Ureter (tissue), 1 donor: ENCODE measurements at places on chromosomes 16 and 17. TPM values are rescaled to one million over a fixed set of nuclear protein-coding genes. Genes with fewer than 3 reads are reported as not detected.

HSPB9 gene
- total RNA-seq: not detected

MEIOC gene
- total RNA-seq: not detected

- no peak for DNase-seq
Observed at GRCh38 chr17:31778523-31778922, 80.5 kb downstream of the COPRS start.

DNA sequence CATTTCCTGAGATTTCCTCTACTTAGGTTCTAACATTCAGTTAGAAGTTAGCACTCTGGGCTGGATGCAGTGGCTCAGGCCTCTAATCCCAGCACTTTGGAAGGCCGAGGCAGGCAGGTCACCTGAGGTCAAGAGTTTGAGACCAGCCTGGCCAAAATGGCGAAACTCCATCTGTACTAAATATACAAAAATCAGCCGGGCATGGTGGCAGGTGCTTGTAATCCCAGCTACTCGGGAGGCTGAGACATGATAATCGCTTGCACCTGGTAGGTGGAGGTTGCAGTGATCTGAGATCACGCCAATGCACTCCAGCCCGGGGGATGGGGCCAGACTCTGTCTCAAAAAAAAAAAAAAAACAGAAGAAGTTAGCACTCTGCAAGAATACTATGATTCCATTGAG, 1430.9 kb downstream of the CDH11 start:
- no peak for DNase-seq

GRCh38 chr16:80407265-80407987, 133.4 kb upstream of the DYNLRB2 start:
- no peak for DNase-seq

GRCh38 chr16:8585857-8586256, 4.5 kb downstream of the TMEM114 start:
- DNase-seq: no peak

DNA sequence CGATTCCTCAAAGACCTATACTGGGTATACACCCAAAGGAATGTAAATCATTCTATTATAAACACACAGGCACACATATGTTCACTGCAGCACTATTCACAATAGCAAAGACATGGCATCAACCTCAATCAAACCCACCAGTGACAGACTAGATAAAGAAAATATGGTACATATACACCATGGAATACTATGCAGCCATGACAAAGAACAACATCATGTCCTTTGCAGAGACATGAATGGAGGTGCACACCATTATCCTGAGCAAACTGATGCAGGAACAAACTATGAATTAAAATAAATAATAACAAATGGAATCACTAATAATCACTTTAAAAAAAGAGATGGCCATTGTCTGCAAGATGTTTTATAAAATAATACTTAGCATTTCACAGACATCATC, 380.1 kb downstream of the GRIN2A start:
- DNase-seq: no peak

DNA sequence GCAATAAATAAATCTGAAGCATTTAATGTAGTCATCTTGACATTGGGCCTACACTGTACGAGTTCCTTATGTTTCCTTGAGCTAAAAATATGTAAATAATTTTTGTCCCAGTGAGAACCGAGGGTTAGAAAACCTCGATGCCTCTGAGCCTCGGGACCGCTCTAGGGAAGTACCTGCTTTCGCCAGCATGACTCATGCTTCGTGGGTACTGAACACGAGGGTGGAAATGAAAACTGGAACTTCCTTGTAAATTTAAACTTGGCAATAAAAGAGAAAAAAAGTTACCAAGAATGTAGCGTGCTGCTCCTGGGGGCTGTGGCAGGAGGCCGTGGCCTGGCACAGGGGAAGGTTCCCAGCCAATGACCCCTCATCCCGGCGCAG, 74.1 kb downstream of the SOCS1 start:
- DNase-seq: no peak

GRCh38 chr17:60398227-60398959, 6.5 kb upstream of the USP32 start:
- no peak for DNase-seq

- no peak for DNase-seq
Observed at GRCh38 chr17:71985111-71986039, 135.4 kb upstream of the SOX9 start.

DNA sequence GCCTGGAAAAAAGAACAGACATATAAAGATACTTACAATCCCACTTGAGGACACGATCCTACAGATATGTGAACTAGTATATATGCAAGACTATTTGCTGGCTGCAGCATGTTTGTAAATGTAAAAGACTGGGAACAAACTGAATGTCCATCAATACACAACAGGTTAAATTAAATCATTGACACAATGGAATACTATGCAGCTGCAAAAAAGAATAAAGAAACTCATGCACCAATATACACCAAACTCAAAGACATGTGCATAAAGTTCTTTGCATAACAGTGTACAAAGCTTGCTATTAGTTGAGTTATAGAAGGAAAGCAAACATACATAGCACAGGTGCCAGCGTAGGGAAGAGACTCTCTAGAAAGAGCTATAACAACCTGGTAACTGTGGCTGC, 61.9 kb upstream of the SREBF1 start:
- no peak for DNase-seq
